ENCODE measurements at places on chromosomes 2 and 18.

DNA sequence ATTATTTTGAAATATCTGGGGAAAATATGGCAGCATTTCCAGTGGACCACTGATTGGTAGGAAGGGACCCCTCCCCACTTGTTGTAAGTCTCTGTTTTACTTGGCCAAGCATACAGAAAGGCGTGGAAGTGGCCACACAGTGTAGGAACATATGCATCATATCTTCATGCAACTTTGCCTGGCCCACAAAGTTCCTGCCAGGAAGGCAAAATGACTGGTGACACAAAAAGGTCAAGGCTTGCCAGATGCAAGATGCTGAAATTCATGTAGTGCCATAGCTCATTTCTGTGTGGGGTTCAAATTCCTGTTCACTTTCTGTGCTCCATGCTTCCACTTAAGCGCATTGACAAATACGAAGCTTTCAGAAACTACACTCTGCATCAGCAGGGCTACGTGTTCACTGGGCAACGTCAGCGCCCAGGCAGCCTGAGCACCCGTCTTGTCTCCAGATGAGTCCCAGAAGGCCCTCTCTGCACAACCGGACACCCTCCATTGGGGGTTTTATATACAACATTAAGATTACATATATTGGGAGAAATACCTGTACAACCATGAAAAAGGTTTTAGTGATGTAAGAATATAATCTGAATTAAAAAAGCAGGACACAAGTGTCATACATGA is 3.6 kb downstream of the DYNC2LI1 start:
- DNase-seq = no peak

DNA sequence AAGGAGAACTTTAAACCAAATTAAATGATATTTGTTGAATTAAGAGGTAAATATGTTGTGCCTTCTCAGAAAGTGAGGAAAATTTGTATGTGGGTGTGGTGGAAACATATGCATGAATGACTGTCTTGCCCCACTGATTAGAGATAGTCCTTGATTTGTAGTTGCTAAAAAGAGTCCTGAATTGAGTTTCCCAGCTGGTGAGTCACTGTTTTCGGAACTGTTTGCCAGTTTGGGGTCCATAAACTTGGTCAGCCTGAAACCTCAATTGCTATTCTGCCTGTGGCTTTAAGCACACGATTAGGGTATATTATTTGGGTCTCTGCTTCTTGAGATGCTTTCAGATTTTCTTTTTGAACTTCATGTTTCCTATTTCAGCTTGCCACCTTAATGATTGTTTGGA is 53.3 kb downstream of the PIKFYVE start:
- DNase-seq = no peak

- no peak for DNase-seq
Measured at GRCh38 chr2:32688541-32688940, 60.7 kb downstream of the TTC27 start.

GRCh38 chr2:147368306-147368705 is 476.5 kb upstream of the ACVR2A start:
- no peak for DNase-seq

DNA sequence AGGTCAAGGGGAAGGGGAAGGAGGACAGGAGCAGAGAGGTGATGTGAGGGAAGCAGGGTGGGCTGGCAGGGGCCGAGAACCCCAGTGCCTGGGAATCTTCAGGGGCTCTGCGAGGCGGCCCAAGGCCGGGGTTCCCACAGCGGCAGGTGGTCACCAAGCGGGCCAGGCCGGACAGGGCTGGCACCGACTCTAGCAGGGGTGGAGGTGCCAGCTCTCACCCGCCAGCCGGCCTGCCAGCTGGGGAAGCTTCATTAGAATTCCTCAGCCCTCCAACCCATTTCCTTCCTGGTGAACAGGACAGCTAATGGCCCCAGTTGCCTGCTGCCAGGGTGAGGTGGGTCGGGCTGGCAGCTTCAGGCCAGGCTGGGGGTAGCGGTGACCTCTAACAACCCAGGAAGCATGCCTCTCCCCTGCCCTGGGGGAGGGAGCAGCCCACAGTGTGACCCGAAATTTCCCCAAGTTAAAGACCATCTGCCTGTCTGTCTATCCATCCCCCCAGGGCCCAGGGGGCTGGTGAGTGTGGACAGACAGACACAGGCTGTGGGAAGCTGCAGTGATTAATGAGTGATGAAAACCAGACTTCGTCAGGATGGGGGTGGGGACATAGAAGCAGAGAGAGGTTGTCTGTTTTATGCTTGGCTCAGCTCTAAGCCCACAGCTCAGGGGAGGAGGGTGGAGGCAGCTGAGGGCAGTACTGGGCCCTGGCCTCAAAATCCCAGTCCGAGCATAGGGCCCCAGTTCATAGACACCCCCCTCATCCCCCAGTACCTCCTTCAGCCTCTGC is 144.1 kb downstream of the ZFP36L2 start:
- DNase-seq = no peak

- DNase-seq = no peak
Measured at GRCh38 chr2:187482796-187483195, 34.7 kb upstream of the CALCRL start.

DNA sequence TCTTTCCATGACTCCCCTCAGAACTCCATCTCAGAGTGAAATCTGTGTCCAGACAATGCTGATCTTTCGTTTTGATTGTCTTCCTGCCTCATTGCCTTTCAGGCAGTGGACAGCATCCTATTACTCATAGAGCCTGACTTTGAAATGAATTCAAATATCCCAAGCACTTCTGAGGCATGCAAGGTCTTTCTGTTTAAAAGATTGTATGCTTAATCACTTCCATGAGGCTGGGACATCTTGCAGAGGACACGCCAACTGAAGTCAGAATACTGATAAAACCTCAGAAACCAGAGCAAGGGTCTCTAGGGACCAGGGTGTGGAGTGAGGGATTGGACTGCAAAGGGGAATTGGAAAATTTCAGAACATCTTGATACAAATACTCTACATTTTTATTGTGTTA is 836.5 kb upstream of the ID2 start:
- no peak for DNase-seq

DNA sequence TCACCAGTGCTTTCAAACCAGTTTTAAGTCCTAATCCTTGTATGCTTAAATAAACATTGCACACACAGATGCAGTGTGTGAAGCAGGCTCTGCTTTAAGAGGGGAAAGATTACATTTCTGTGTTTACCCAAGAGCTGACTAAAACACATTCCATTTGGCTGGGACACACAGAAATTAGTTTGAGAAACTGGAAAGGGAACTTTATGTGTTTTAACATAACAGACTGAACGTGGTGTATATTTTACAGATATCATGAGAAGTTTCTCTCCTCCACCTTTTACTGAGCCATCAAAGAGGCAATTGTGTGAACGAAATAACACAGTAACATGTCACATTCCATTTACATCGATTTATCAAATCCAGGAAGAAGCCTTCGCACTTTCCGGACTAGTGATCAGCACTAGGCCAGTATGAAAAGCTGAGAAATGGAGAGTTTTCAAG is 121.8 kb downstream of the MAIP1 start:
- no peak for DNase-seq

DNA sequence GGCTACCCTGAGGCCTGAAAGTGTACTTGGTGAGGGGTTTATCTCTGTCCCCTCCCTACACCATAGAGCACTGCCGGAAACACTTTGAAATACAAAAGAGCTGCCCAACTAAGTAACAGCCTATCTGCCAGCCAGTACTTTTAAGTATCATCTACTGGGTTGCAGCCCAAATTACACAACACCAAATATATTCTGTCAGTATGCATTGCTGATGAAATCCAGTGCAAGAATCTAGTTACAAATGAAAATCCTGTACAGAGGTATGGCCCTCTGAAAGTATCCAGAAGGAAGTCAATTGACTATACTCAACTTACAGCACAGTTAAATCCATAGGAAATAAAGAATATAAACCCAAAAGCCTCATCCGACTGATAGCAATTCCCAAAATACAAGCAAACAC is 280.8 kb downstream of the CCDC85A start:
- DNase-seq = no peak
